ENCODE measurements at places on chromosomes 11 and 22.

GRCh38 chr22:21095773-21096107, 50.0 kb downstream of the LRRC74B start:
- no peak for DNase-seq

DNA sequence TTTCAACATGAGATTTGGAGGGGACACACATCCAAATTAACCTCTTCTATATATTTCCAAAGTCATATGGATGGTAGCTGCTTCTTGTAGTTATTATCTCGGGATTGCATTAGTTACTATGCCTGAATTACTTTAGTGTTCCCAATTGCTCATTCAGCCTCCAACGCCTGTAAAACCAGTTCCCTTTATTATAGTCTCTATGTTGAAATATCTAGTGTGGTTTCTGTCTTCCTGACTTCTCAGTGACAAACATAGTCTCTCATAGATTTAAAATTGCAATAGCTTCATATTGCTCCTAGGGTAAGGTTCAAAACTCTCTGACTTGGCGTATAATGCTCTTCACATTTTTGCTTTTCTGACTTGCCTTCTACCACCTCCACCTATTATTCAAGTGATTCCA, 366.4 kb downstream of the CASP12 start:
- DNase-seq, result no peak

GRCh38 chr11:12241971-12242672, 131.7 kb downstream of the MICAL2 start:
- peak; percentile 46 for DNase-seq

- no peak for DNase-seq
Measured at GRCh38 chr11:1131033-1131911, 26.5 kb upstream of the MUC5AC start.

- no peak for DNase-seq
Measured at GRCh38 chr22:26362471-26362870, 66.6 kb upstream of the ASPHD2 start.

DNA sequence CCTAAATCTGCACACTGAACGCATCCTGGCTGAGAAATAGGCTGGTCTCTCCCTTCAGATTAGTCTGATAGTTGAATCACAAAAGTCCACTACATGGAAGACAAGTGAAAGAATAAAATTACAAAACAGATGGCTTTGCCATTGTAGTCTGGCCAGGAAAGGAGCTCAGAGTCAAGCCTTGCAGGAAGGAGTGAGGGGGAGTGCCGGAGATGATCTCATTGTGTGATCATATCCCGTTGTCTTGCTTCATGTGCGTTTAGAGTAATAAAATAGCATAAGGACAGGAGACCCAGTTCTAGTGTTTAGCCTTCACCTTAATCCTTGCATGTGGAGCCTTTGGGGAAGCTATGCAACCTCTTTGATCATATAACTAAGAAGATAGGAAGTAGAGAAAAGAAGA, 666.7 kb upstream of the RAG2 start:
- DNase-seq, result no peak

GRCh38 chr11:119361941-119362725, 15.6 kb upstream of the MFRP start:
- no peak for DNase-seq

DNA sequence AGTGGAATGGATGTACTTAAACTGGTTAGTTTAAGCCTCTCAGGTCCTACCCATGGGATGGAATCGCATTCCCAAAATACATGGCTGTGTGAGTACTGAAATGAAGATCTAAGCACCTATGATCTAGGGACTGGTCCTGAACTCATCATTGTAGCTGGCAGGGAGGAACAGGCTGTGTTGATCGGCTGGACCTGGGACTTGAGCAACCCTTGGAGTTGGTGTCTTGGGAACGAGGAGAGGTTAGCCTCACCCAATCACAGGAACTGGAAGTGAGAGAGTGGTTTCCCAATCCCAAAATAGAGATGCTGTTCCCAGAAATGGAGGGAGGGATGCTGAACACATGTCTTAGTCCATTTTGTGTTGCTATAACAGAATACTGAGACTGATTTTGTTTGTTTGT, 16.4 kb upstream of the ASCC2 start:
- DNase-seq, result no peak

DNA sequence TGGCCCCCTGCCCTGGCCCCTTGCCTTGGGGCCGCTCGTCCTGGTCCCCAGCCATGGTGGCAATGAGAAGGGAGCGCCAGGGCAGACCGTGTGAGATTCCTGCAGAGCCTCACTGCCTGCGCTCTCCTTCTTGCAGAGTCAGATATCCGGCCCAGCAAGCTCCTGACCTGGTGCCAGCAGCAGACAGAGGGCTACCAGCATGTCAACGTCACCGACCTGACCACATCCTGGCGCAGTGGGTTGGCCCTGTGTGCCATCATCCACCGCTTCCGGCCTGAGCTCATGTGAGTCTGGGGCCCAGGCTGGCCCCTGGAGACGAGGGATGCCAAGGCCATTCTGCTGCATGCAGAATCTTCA, 114.1 kb downstream of the MICAL2 start:
- DNase-seq, result no peak

DNA sequence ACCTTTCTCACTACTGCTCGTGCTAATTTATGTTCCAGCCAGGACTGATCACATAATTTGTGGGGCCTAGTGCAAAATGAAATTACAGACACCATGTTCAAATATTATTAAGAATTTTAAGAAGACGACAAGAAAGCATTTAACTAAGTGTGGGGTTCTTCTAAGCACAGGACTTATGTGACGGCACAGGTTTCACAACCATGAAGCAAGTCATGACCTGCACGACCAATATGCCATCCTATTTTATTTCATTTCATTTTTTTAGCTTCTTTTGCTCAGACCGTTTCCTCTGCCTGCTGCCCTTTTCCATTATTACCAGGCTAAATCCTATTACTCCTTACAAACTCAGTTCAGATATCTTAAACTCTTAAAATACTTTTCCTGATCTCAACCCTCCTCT, 462.5 kb downstream of the AASDHPPT start:
- no peak for DNase-seq

GRCh38 chr11:72950685-72951084, 136.5 kb downstream of the ATG16L2 start:
- DNase-seq, result no peak

- no peak for DNase-seq
Measured at GRCh38 chr22:24996420-24996952, 44.0 kb downstream of the KIAA1671 start.

DNA sequence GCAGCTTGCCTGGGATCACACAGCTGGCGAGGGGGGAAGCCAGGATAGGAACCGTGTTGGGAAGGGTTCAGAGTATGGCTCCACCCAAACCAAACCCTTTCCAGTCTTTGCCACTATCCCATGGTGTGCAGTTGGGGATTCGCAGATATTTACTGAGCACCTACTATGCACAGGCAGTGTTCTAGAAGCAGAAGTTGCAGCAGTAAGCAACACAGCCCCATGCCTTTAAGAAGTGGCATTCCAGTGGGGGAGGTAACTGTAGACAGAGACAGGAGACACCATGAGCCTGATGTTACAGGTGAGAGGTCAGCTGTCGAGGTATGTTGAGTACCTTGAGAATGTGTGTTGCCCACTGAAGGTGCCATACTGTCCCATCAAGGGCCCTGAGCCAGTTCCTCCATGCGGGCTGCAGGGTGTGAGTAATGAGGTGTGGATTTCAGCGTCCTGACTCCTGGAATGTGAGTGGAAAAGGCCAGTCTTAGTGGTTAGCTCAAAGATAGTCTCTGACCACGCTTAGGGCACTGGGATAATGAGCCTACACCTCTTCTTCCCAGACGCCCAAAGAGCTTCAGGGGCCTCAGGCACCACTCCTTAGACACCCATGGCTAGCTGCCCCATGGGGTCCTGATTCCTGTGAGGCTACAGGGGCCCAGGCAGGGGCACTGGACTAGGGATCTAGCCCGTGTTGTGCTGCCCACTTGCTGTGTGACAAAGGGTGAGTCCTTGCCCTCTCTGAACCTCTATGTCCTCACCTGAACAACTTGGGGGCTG, 71.8 kb upstream of the TP53I11 start:
- DNase-seq, result no peak

DNA sequence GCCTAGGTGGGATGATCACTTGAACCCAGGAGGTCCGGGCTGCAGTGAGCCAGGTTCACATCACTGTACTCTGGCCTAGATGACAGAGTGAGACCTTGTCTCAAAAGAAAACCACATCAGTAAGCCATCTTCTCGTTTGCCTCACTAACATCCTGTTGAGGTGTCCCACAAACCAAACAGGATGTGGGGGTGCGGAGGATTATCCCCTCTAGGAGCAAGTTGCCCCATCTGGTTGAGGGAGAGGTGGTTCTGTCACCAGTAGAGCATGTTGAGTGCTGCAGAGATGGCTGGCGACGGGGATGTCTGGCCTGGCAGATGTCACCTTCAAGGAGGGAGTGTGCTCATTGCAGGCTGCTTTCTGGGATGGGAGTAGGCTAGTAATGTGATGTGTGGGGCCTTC, 72.4 kb downstream of the ZNRF3 start:
- no peak for DNase-seq

DNA sequence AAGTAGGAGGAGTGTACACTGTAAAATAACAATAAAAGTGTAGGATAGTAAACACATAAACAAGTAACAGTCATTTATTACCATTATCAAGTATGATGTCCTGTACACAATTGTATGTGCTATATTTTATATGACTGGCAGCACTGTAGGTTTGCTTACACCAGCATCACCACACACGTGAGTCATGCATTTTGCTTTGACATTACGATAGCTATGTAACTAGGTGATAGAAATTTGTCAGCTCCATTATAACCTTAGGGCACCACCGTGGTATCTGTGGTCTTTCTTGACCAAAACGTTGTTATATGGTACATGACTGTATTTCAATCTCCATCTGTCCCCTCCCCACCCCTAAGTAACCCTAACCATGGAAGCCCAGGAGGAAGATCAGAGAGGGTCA, 1.1 kb downstream of the DNAL4 start:
- DNase-seq, result no peak

DNA sequence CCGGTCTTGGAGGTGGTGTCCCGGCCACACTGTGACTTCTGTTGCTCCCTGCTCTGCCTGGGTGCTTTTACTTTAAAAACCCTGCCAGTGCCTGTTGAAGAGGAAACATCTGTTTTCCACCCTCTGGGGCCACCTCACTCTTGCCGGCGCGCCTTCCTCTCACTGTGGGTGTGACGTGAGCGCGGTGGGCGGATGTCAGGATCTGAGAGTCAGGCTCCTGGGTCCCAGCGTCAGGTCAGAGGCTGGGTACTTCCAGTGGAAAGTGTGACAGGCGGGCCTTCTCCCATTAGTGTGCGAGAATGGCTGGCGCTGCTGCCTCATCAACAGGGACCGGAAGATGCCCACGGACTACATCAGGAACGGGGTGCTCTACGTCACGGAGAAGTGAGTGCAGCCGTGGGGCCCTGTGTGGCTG, 54.2 kb downstream of the GRAMD4 start:
- no peak for DNase-seq

DNA sequence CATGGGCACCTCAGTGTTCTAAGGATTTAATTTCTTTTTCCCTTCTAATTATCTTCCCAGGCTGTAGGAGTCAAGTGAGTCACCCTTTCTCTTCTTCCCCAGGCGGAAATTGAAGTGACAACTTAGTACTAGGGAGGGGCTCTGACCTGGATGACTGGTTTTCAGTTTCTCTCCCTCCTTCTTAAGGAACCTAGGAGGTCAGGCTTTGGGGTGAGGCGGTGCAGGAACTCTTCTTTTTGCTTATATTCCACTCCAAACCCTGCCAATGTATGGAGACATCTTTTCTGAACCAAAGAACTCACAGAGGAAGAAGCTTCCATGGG, 12.6 kb downstream of the ZDHHC5 start:
- no peak for DNase-seq

DNA sequence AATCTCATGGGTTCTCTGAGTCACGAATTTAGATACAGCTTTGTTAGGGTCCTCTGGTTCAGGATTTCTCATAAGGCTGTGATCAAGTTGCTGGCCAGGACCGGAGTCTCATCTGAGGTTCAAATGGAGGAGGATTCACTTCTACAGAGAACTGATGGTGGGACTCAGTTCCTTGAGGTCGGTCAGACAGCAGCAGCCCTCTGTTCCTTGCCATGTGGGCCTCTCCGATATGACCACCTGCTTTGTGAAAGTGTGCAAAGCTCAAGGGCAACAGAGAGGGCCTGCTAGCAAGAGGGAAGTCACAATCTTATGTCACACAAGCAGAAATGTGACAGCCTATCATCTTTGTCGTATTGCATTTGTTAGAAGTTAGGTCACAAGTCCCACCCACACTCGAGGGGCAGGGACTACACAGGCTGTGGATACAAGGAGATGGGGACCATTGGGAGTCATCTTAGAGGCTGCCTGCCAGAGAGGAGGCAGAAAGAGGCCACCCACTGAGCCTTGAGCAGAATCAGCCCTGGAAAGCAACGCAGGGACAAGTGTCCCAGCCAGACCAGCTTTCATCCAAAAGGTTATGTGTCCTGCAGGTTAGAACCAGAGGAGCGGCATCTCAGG, 34.5 kb downstream of the RPUSD4 start:
- no peak for DNase-seq

GRCh38 chr11:47480762-47481161, 31.8 kb upstream of the RAPSN start:
- no peak for DNase-seq

GRCh38 chr11:31646216-31646615, 136.6 kb downstream of the ELP4 start:
- DNase-seq, result no peak

- no peak for DNase-seq
Measured at GRCh38 chr11:11988099-11988651, 20.3 kb downstream of the DKK3 start.

GRCh38 chr11:10930972-10931760, 73.3 kb upstream of the ZBED5 start:
- DNase-seq, result peak; percentile 26

DNA sequence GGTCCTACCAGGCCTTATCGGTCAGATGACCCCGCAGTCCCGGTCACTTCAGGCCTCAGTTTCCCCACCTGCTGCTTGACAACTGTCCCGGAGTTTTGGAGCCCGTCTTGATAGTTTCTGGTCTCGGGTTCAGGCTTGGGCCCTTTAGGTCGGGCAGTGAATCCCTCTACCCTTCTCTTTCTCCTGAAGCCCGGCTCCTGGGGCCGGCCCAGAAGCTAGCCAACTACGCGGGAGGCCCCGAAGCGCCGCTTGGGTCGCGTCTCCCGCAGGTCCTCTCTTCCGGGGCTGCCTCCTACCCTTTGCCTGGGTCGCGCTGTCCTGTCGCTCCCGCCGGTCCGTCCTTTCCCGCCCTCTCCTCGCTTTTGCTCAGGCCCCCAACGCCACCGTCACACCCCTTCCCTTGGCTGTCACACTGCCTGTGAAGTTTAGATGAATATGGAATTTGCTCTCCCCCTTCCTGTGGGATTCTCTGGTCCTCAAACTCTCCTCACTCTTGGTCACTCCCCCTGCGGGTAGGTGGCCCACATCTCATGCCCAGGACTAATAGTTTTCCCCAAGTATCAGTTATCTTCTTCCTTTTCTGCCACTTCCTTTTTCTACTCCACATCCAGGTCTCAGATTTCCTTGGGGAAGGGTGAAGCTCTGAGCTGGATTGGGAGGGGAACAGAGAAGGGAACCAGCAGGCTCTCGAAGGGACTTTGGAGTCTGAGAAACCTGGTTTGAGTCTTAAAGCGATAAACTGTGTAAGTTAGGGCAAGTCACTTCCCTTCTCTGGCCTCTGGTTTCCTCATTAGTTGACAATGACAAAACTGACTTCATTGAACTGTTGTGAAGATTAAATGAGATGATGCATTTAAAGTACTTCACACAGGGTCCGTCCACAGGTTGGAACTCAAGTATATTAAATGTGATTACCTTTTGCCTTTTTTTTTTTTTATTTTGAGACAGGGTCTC, 790 bp downstream of the RAB1B start:
- DNase-seq, result no peak
